ENCODE measurements at places on chromosomes 12 and 14.
A peak's percentile ranks its signal among the peaks of the same experiment; 100 is the strongest.

DNA sequence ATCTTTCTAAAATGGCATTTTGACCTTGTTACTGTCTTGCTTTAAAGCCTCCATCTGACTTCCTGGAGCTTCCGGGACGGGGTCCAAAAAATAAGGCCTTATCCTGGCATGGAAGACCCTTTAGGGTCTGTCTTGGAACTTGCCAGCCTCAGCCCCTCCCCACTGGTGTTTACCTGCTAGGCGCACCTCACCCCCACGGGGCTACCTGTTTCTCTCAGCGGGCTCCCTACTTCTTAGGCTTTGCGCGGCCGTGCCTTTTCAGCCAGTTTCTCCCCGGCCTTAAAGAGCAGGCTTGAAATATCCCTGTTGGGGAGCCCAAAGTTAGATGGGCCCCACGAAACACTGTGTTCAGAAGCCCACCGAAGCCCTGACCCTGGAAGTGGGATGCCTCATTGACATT, 5.1 kb downstream of the RTL1 start:
- no peak for DNase-seq

DNA sequence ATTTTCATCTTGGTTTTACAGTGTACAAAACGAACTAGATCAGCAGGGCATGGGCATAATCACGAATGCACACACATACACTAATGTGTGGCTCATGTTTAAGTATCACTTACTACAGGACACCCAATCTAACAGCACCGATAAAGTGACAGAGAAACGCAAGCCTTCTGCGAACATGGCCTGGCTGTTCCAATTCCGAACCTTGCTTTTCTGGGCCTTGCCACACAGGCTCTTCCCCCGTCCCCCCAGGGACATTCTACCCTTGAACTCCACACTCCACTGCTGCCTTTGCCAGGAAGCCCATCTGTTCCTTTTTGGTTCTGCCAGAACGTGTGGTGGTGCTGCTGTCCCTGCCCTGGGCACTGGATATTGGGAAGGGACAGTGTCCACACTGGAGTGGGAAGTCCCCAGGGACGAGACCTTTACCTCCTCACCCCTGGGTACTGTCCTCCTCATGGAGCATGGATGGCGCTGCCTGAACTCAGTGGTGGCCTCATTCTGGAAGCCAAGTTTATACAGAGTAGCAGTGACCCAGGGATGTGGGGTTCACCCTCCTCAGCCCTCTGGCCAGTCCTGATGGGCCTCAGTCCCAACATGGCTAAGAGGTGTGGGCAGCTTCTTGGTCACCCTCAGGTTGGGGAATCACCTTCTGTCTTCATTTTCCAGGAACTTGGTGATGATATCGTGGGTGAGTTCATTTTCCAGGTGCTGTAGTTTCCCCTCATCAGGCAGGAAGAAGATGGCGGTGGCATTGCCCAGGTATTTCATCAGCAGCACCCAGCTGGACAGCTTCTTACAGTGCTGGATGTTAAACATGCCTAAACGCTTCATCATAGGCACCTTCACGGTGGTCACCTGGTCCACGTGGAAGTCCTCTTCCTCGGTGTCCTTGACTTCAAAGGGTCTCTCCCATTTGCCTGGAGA, 7.9 kb downstream of the SERPINA1 start:
- no peak for DNase-seq

GRCh38 chr14:68584786-68585185, 208.1 kb downstream of the ZFP36L1 start:
- no peak for DNase-seq

DNA sequence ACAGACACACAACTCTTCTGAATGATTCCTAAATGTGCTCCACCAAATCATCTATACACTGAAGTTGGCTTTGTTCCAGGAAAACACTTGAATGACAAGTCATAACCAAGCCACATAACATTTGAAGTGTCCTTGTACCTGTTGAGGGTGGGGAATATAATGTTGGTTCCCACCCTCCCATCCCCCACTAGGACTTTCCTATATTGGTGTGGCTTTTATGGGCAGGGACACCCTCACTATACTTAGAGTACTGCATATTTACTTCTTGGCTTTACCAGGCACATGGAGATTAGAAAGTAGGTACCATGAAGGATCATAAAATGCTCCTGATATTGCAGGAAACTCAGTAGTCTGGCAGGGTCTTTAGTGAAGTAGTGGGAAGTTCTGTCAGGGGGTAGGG, 9.7 kb upstream of the BHLHE41 start:
- DNase-seq = no peak

- no peak for DNase-seq
These were observed 17.7 kb downstream of the ERP27 start for GRCh38 chr12:14920475-14921126.

GRCh38 chr12:32000373-32001005, 41.3 kb downstream of the RESF1 start:
- no peak for DNase-seq

GRCh38 chr12:38809832-38810231, 95.6 kb downstream of the CPNE8 start:
- DNase-seq = no peak

DNA sequence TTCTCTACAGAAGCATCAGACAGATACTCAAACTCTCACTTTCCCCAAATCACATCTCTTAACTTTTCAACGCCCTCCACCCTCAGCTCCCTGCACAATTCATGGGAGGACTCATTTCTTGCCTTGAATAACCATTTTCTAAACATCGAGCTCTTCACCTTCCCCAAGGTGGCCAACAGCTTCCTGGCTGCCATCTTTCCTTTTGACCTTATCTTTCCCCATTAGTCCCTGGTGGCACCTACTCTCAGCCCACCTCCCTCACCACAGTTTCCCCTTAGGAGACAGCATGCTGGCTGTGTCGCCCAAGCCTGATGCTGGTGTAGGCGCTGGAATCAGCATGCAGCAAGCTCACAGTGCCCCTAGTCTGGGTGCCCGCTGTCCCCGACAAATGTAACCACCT, 8.4 kb upstream of the OAS1 start:
- DNase-seq = no peak

DNA sequence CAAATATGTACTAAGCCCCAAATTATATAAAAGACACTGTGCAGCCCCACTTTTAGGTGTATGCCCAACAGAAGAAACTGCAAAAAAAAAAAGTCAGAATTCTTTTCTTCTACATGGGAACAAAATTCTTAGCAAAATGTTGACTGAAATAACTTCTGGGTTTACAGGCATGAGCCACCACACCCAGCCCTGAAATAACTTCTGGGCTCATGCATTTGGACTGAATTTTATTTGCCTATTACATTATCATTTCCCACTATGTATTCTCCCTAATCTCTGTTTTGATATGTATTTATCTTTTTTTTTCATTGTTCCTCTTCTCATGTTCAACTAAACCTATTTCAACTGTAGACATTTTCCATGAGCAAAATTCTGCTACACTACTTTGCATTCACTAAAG, 169.2 kb downstream of the GRIN2B start:
- DNase-seq = no peak

GRCh38 chr14:60092526-60092920, 800 bp downstream of the PCNX4 start:
- peak; percentile 44 for DNase-seq

DNA sequence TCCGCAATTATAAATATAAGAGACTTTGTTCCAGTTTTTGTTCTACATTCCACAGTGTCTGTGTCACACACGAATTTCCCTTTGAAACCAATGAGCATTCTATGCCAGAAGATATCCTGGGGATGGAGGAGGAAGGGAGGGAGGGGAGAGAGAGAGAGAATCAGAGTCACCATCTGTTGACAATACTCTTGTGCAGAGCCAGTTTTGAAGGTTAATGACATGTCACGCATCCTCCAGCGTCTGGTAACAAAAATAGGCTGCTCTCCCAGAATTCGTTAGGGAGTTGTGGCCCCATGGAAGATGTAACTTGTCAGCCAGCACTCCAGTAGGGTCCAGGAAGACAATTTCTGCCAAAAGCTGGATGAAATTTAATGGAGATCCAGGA, 213.5 kb upstream of the KRR1 start:
- peak; percentile 44 for DNase-seq

DNA sequence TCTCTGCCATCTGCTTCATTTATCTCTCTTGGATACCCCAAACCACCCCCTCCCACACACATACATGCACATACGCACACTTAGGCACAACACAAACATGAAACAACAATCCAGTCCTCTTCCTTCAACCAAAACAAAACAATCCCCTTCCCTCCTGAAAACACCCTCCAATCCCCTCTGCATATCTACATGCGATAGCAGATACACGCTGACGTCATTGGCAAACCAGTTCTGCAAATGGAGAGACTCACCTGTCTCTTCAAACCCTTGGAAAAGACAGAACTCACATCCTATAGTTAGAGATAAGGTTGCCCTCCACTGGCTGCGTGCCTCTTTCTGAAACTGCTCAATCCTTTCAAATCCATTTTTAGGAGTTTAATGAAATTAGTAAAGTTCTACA, 37.2 kb upstream of the RMST start:
- no peak for DNase-seq

DNA sequence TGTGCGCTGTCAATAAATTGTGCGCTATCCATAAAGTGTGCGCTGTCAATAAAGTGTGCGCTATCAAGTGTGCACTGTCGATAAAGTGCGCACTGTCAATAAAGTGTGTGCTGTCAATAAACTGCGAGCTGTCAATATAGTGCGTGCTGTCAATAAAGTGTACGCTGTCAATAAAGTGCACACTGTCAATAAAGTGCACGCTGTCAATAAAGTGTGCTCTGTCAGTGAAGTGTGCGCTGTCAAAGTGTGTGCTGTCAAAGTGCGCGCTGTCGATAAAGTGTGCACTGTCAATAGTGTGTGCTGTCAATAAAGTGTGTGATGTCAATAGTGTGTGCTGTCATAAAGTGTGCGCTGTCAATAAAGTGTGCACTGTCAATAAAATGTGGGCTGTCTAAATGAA, 2.9 kb upstream of the CHGA start:
- DNase-seq = no peak

- peak; percentile 20 for DNase-seq
These were observed 718 bp downstream of the CCDC92 start for GRCh38 chr12:123971770-123972456.

DNA sequence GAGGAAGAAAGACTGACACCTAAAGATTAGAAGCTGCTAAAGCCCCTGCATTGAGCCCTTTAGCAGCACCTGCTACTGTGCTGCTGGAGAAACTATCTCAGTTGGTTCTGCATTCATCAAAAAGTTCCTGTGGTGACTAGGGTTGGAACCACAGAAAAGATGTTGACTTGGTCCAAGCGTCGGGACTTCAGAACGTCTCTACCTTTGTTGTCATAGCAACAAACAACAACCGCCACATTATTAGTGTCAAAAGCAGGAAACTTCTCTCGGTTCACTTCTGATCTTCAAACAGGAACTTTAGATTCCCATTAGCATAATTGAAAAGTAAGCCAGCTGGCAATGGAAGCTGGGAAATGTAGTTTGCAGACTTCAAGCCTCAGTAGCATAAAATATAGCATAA, 368.0 kb downstream of the SEC23A start:
- no peak for DNase-seq

GRCh38 chr14:65813760-65814384, 401.3 kb downstream of the FUT8 start:
- DNase-seq = no peak

GRCh38 chr12:67968725-67969124, 20.5 kb upstream of the IFNG-AS1 start:
- DNase-seq = no peak

GRCh38 chr14:72126561-72126960, 194.3 kb downstream of the RGS6 start:
- DNase-seq = no peak

- no peak for DNase-seq
These were observed 46.0 kb downstream of the TMCC3 start for GRCh38 chr12:94604366-94604698.

- no peak for DNase-seq
These were observed 200.1 kb downstream of the NUBPL start for GRCh38 chr14:31761325-31761724.

DNA sequence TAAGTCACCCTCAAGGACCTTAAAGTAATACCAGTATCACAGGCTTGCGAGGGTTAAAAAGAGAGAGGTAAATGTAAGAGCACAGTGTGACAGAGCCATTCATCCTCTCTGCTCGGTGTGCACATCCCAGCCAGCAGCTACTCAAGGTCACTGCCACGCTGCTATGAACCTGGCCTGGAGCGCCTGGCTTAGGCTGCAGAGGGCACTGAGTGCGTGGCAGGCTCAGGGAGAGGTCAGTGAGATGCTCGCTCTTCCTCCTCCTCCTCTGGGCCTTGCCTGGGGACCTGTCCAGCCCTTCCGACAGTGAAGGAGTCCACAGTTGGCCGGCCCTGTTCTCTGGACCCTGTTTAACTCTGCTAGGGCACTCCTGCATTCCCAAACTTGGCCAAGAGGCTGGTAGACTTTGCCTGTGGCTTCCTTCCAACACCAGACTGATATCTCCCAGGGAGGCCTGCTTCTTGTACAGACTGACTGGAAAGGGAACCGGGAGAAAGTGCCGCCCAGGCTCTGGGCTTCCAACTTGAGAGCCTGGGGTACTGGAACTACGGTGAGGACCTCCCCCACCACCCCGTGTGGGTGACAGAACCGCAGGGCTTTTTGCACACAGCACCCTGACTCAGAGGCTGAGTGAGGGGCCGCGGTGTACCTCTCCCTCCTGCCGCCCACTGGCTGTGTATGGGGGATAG, 62.6 kb upstream of the CORO1C start:
- DNase-seq = no peak

DNA sequence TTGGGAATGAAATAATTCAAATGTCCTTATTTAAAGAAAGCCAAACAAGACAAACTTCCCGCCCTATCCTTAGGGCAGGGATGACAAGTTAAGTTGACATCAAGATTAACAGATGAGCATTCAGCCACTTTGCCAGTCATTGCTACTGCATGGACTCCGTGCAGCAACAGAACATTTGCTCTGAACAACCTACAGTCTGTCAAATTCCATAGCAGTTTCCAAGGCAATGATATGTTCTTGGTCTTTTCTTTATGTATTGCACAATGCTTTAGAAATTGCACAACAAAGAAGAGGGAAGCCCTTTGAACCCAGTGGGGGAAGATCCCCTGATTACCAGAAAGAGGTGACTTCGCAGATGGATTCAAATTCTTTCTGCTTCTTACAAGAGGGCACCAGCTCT, 269.8 kb downstream of the BCAT1 start:
- DNase-seq = no peak

DNA sequence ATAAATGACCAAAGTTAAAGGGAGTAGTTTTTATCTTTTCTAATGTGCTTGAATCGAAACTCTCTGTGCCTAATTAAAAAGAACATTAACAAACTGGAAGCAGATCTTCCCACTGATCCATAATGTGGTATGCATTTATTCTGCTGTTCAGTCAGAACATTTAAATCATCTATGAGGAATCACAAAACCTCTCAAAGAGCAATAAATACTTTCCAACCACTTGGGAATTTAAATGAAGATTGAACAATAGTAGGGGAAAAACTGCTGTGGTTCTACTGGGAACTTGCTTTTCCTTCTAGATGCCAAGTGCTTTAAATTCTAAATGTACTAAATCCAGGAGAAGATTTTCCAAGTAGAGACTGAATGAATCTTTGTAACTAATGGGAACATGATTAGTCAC, 12.3 kb upstream of the CHPT1 start:
- no peak for DNase-seq

- DNase-seq = no peak
These were observed 119.9 kb downstream of the PHETA1 start for GRCh38 chr12:111249018-111249370.
